Right lung (tissue), 10 donors: ENCODE measurements at places on chromosomes 7 and 10. TPM values are rescaled to one million over a fixed set of nuclear protein-coding genes. Genes with fewer than 3 reads are reported as not detected.

Gene HOGA1
- 0.76 TPM for polyA plus RNA-seq

DNA sequence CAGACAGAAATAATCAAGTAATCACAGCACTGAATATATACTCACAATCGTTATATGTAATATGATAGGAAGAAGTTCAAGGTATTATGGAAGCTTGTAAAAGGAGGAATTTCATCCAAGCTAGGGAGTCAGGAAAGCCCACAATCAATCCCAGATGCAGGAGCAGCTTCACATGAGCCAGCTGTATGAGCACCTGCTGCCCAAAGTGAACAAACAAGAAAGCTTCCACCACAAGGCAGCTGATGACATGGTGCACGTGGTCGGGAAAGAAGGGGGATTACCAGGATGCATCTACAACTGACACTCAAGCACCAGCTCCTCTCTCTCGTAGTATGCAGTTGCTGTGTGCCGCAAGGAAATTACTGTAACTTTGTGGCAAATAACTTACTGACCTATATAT, 225.2 kb downstream of the XPNPEP1 start:
- no peak for DNase-seq

Gene RPEL1
- polyA plus RNA-seq = 0.09 TPM

GRCh38 chr10:72011468-72011867, 47.3 kb downstream of the CHST3 start:
- DNase-seq = no peak

GRCh38 chr7:39269034-39269433, 291.3 kb downstream of the POU6F2 start:
- DNase-seq = no peak

DNA sequence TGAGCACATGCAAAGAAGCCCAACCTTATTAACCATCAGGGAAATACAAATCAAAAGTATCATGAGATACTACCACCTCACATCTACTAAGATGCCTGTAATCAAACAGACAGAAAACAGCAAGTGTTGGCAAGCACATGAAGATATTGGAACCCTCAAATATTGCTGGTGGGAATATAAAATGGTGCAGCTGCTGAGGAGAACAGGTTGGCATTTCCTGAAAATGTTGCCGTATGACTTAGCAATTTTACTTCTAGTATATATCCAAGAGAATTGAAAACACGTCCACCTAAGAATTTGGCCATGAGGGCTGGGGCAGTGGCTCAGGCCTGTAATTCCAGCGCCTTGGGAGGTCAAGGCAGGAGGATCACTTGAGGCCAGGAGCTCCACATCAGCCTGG, 39.4 kb upstream of the TNRC18 start:
- no peak for DNase-seq

DNA sequence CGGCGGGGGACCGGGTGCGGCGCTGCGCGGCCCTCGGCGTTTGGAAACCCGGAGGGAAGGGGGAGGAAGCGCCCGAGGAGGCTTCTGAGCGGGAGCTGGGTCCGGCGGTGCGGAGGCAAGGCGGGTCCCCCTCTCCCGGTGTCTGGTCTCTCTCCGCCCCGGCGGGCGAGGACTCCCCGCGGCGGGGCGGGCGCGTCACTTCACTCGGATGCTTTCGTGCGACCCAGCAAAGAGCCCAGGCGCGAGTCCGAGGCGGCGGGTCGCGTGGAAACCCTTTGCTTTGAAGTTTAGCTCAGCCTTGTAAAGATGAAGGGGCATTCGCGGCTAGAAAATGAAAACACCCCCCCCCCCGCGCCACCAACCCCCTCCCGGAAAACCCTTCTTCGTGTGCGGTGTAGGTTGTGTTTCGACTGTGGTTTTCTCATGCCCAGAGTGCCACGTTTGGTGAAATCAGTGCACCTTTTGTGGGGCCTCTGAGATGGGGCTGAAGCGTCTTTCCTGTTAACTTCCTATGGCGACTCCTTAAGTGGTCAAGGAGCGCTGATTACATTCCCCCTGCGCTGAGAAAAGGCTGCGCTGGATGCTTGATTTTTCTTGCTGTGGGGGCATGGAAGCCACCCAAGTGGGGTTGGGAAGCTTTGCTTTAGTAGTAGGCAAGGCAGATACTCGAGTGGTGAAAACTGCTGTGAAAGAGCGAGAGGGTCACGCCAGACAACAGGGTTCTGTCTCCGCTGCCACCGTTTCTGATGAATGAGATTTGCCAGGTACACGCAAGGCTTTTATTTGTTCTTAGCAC, 876 bp downstream of the GNAI1 start:
- DNase-seq = no peak

Gene TDRD1
- polyA plus RNA-seq = 0.19 TPM

DNA sequence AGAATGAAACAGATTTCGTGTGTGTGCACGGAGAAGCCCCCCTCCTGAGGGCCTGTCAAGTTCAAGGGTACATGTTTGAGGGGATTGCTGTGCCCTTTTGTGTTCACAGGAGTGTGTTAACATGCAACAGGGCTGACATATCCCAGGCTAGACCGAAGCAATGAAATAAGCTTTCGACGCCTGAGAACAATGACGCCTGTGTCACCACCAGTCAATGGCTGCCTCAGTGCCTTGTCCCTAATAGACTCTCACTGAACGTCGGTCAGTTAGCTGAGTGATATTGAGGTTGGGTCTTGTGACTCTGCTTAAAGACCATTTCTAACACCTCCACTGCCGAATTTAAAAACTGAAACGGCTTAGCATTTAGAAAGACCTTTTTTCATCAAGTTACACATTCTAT, 175.2 kb upstream of the TCF7L2 start:
- no peak for DNase-seq

- DNase-seq = no peak
Measured at GRCh38 chr10:104707602-104708459, 66.7 kb downstream of the SORCS3 start.

DNA sequence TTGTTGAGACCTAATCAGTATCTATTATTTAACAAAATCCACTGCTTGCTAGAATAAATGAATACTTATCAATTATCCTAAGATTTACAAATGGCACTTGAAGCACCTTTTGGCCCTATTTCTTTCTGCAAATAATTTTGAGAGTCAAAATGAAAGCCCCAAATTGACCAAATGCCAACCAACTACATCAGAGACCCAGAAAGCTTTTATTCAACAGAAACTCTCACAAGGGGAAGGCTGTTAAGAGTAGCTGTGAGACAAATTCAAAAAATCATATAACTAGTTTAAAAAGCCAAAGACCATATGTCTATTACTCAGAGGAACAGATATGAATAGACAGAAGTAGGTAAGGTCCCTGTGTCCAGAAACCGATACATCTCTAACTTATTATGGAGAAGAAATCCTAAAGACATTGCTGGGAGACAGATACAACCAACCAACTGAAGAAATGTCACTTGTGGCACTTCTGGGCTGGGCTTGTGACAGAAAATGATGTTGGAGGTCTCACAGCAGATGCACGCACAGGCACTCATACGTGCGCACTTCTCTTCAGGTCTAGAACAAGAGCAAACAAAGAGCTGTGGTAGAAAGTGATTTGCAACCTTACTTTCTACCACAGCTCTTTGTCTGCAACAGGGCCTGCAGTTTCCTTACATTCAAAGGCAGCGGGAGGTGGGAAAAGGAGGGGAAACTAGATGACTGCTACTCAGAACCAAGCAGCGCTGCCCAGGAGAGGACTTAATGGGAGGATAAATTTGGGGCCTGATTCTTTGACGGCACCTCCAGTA, 58.6 kb upstream of the KCNIP2 start:
- no peak for DNase-seq

GRCh38 chr7:134186027-134186426, 58.9 kb downstream of the LRGUK start:
- DNase-seq = no peak

Gene STRIP2
- polyA plus RNA-seq = 5.3 TPM

GRCh38 chr10:131980761-131981428, 828 bp downstream of the BNIP3 start:
- DNase-seq = peak; percentile 20

DNA sequence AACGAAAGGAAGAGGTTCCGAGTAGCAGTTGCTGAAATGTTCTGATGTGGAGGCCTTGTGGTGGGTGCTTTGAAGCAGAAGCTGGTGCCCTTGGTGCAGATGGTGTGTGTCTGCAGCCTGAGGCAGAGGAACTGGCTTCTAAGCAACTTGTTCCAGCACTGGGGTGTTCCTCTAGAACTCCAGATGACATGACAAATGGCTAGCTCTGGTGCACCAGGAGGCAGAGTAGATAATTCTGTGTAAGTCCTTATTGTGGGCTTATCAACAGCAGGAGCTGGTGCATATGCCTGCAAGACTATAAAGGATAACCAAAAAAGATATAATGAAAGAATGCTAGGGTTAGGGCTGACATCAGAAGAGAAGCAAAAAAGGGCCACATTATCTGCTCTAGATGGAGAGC, 76.5 kb downstream of the ARL5B start:
- DNase-seq = no peak

- DNase-seq = no peak
Measured at GRCh38 chr10:71700731-71701368, 18.7 kb downstream of the C10orf105 start.

GRCh38 chr7:129889133-129889844, 63.5 kb downstream of the UBE2H start:
- no peak for DNase-seq

- no peak for DNase-seq
Measured at GRCh38 chr7:30965883-30966282, 2.1 kb downstream of the GHRHR start.

Gene TEX47
- polyA plus RNA-seq = not detected

- DNase-seq = no peak
Measured at GRCh38 chr7:18978108-18978495, 139.3 kb downstream of the TWIST1 start.

- no peak for DNase-seq
Measured at GRCh38 chr10:6537770-6538169, 42.3 kb downstream of the PRKCQ start.

DNA sequence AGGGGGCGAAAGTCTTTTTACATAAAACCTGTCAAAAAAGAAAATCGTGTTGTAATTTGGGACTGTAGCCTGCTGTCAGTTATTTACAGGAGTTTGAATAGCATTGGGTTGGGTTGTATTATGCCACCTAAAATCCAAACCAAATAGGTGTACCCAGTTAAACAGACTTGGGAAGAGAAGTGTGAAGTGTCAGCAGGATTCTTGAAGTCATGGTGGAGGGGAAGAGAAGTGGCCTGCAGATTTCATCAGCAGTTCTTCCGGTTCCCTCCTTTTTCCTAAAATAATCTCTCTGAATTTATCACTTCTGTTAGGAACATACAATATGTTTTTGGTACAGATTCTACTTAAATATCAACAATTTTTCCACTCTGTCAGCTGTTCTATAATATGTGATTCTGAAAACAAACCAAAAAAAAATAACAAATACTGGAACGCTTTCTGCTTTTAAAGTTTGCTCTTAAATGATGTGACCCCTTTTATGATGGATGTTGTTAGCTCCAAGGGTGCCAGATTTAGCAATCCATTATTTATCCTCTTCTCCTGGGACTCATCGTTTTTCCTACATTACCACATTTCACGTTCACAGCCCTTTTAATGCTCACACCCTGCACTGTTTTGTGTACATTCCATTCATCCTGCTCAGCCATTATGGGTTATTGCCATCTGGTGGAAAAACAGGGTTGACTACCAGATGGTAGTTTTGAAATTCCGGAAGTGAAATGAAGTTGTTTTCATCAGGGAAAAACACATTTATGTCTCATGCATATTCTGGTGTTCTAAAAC, 18.7 kb upstream of the ARHGAP12 start:
- peak; percentile 49 for DNase-seq

GRCh38 chr7:34026481-34027190, 121.3 kb downstream of the BMPER start:
- DNase-seq = no peak

DNA sequence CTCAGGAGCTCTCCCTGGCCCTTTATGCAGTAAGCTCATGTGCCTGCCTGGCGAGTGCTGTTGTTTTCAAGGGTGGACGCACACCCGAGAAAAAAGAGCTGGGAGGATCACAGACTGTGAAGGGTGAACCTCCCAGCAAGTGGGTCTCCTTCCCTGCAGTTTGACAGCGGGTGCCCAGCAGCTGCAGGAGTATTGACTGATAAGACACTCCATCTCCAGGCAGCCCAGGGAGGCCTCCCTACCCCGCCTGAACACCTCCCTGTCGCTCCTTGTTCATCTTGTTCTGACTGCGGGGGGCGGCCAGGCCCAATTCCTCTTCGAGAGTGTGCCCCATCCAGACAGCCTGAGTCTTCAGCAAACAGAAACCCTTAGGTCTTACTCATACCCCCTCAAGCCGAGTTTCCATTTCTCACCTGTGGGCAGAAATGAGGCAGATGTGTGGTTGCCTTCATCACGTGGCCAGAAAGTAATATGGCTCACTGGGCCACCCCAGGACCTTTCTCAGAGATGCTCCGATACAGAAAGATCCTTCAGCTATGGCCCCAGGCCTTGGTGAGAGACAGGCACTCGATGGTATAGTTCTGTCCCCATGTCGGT, 17.2 kb downstream of the MDH2 start:
- DNase-seq = no peak

- no peak for DNase-seq
Measured at GRCh38 chr10:51937308-51938140, 238.1 kb upstream of the CSTF2T start.

GRCh38 chr7:23474829-23475575, 4.7 kb upstream of the IGF2BP3 start:
- DNase-seq = no peak

GRCh38 chr10:26799342-26799741, 61.4 kb downstream of the ABI1 start:
- DNase-seq = no peak

Gene WDR86
- 19.5 TPM for polyA plus RNA-seq

- no peak for DNase-seq
Measured at GRCh38 chr7:2853147-2853546, 9.0 kb upstream of the GNA12 start.

Gene PLAC9
- 59.4 TPM for polyA plus RNA-seq

Gene RET
- polyA plus RNA-seq = 1.9 TPM

- no peak for DNase-seq
Measured at GRCh38 chr10:100100651-100101184, 19.0 kb upstream of the CPN1 start.

Gene CALHM2
- 15.6 TPM for polyA plus RNA-seq

Gene PLEKHS1
- 0.13 TPM for polyA plus RNA-seq

DNA sequence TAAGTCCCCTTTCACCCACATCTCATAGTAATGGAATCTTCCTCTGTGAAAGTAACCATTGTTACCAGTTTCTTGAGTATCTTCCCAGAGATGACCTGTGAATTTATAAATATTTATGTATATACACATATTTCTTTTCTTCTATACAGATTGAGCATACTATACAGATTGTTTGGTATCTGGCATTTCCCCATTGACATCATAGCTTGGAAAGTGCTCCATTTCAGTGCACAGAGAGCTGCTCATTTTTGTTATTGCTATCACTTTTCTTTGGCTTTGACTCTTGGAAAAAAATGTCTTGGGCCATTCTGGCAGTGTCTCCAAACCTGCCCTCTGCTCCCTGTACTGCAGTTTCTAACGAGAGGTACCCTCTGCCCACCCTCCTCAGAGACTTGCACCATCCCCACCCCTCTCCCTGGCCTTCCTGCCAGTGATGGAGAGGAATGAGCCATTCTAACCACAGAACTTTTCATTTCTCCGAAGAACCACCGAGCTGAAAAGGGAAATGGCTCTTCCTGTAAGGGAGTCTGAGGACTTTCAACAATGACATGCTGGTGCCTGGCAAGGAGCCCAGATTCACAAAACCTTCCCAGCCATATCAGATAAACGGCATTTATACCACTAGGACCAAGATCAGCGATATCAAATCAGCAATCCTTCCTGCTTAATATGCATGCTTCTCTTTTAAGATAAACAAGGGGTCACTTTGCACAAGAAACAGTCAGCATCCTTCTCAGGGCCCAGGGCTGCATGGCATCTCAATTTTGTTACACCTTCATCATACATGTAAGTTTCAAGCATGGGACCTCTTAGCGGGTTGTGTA, 19.7 kb upstream of the CCSER2 start:
- no peak for DNase-seq

Gene EPHB4
- 93.4 TPM for polyA plus RNA-seq
